ENCODE measurements at places on chromosomes 2 and 18.

- DNase-seq = no peak
Observed at GRCh38 chr2:207525296-207525695, 4.5 kb upstream of the CREB1 start.

- no peak for DNase-seq
Observed at GRCh38 chr2:56224316-56224715, 40.5 kb downstream of the CCDC85A start.

- no peak for DNase-seq
Observed at GRCh38 chr18:60966876-60967275, 366.4 kb upstream of the CDH20 start.

- DNase-seq = no peak
Observed at GRCh38 chr2:84889332-84889731, 8.4 kb upstream of the TRABD2A start.

DNA sequence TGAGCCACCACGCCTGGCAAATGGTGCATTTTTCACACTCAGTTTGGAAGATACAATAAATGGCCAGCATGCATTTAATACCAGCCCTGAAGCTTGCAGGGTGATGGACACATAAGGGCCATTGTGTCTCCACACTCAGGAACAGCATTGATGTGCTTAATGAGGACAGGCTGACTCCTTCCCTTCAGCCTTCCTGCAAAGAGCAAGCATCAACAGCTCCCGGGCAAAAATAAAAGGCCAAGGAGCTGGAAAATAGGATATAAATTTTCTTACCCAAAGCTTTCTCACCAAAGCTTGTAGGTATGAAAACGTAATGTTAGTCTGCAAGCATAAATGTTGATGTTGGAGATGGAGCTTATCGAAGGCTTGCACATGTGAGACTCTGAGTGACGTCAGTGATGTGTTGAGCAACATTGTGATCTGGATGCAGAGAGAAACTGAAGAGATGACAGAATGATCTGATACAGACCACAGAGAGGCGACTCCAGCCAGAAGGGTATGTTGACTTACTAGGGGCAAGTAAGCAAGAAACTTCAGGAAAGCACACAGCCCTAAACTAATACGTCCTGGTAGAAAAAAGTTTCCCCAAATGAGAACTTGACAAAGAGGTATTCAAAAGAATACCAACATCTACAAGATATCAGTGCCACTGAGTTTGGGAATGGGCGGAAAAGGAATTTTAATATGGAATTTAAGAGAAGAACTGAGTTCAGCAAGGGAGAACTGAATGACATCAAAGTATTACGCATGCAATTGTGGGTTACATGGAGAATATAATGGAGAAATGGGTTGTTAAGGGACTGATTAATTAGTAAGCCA, 256.5 kb downstream of the TGIF1 start:
- peak; percentile 82 for DNase-seq

- DNase-seq = no peak
Observed at GRCh38 chr2:126703311-126703710, 47.4 kb downstream of the GYPC start.

DNA sequence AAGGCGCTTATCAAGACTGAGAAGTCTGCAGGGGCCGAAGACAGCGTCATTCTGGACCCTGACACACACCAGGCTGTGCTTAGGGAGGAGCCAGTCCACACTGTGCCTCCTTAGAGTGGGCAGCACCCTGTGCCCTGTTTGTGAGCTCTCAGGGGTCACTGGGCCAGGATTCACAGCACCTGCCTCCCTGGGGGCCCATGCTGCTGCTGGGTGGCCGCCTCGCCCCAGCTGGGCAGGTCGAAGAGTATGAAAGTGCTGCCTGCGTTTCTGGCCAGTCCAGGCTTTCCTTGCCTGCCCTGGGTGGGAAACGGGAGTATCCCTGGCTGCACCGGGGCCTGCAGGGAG, 15.4 kb upstream of the GPR55 start:
- no peak for DNase-seq

DNA sequence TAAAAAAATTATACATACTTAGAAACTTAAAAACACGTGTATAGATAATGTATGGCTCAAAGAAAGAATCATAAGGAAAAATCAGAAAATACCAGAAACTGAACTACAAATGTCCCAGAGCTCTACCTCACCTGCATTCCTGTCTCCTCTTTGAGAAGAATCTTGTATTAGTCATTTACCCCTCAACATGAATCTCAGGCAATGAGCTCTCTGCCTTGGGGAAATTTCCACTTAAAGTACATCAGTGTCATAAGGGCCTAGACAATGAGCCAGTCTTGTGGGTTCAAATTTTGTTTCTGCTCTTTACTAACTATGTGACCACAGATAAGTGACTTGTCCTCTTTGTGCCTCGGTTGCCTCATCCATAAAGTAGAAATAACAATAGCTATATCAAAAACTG, 40.1 kb downstream of the SCG2 start:
- no peak for DNase-seq

- no peak for DNase-seq
Observed at GRCh38 chr2:25497918-25498407, 156.2 kb upstream of the DNMT3A start.

GRCh38 chr18:47745227-47745626, 185.2 kb downstream of the SMAD2 start:
- DNase-seq = no peak

DNA sequence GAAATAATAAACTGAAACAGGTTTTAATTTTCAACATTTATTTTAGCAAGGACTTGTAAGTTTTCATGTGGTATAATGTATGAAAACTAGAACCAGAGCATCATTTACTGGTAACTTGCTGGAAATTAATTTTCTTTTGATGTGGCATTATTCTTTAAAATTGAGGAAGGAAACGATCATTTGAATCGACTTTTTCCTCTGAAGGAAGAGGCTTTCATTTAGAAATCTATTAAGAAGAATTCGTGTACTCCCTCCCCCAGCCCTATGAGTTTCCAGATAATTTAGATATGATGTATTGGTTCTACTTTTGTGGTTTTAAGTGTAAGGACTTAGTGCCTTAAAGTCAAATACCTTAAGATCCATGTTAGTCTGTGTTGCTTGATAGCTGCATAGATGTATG, 2.5 kb downstream of the BABAM2 start:
- no peak for DNase-seq

- no peak for DNase-seq
Observed at GRCh38 chr18:74876630-74877243, 279.1 kb downstream of the ZNF407 start.

DNA sequence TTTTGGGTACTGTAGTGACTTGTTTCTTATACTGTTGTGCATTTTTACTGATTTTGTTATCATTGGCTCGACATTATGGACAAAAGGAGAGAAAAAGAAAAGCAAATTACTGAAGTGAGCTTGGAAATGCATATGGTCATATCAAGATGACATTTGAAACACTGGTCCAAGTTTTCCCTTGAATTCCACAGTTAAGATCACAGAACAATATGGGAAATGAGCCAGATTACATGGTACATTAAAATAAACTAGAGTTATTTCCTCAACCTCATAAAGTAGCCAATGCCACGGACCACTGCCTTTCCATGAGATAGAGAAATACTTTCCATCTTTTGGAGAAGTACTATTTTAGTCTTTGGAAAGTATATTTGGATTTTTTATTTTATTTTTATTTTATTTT, 62.0 kb upstream of the SGPP2 start:
- no peak for DNase-seq

- no peak for DNase-seq
Observed at GRCh38 chr2:58540681-58541080, 299.6 kb upstream of the FANCL start.

GRCh38 chr2:11822746-11823451, 76.5 kb downstream of the LPIN1 start:
- DNase-seq = no peak

GRCh38 chr2:55923091-55923981, at the start of gene EFEMP1:
EFEMP1 (minus strand) TSS chr2:55923782; CDS start chr2:55922440, 1,342 bp downstream.
- DNase-seq = no peak

GRCh38 chr2:11356764-11357163, 12.3 kb upstream of the ROCK2 start:
- no peak for DNase-seq
